Chondrocyte (in vitro differentiated cells): ENCODE measurements at places on chromosomes 13 and 19. TPM values are rescaled to one million over a fixed set of nuclear protein-coding genes. Genes with fewer than 3 reads are reported as not detected.

- no peaks in the 10 kb centered on the region for H3K36me3 ChIP-seq
- peaks cover 10% of the 10 kb centered on the region for H3K4me1 ChIP-seq
- H3K27ac ChIP-seq: no peak overlapping the region
- no peak for DNase-seq
These were observed 584.5 kb upstream of the SGCG start for GRCh38 chr13:22596171-22596863.

Gene C1QTNF9B
- total RNA-seq: not detected in 3 replicates

Gene LRP3
- total RNA-seq: 31.2 to 36.4 TPM (median 33.2 TPM) in 3 replicates

Gene PLPP2
- 0.36 to 4.1 TPM (median 3.0 TPM) in 3 replicates for total RNA-seq

Gene APLP1
- total RNA-seq: 31.7 to 76.4 TPM (median 66.8 TPM) in 3 replicates

GRCh38 chr19:11223200-11223599 lies 16.2 kb upstream of the ANGPTL8 start:
- H3K4me3 ChIP-seq: no peak overlapping the region
- H3K27ac ChIP-seq: no peak overlapping the region
- H3K27me3 ChIP-seq: no peaks in the 10 kb centered on the region
- H3K36me3 ChIP-seq: peaks cover 29% of the 10 kb centered on the region
- no peak for DNase-seq
- no peaks in the 10 kb centered on the region for H3K4me1 ChIP-seq

- no peak overlapping the region for H3K4me3 ChIP-seq
- peaks cover 49% of the 10 kb centered on the region for H3K36me3 ChIP-seq
- H3K27ac ChIP-seq: peak overlapping the region; percentile 27
- no peak for DNase-seq
- H3K4me1 ChIP-seq: peaks cover 13% of the 10 kb centered on the region
These were observed 104.2 kb downstream of the RAB20 start for GRCh38 chr13:110457361-110457760.

GRCh38 chr13:94157705-94158218 lies 321.7 kb downstream of the DCT start:
- H3K27ac ChIP-seq: no peak overlapping the region
- H3K4me1 ChIP-seq: peaks cover 20% of the 10 kb centered on the region
- peaks cover 2% of the 10 kb centered on the region for H3K36me3 ChIP-seq
- DNase-seq: no peak
- no peaks in the 10 kb centered on the region for H3K27me3 ChIP-seq
- H3K4me3 ChIP-seq: no peak overlapping the region

DNA sequence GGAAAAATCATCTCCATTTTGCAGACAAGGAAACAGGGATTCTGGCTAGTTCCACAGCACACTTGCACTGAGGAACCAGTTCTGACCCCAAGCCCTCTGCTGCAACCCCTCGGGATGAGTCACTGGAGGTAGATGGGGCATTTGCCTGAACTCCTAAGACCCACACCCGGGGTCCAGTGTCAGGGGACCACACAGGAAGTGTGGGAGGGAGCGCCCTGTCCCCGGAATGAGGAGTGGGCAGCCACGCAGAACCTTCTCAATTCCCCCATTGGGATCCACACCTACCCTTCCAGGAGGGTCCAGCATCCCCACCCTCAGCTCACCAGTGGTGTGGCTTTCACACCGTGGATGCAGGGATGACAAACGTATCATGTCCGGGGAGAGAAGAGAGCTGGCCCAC lies 62.7 kb downstream of the TSHZ3 start:
- H3K4me3 ChIP-seq: no peak overlapping the region
- H3K4me1 ChIP-seq: peaks cover 16% of the 10 kb centered on the region
- DNase-seq: no peak
- no peak overlapping the region for H3K27ac ChIP-seq
- no peaks in the 10 kb centered on the region for H3K36me3 ChIP-seq
- no peaks in the 10 kb centered on the region for H3K27me3 ChIP-seq

DNA sequence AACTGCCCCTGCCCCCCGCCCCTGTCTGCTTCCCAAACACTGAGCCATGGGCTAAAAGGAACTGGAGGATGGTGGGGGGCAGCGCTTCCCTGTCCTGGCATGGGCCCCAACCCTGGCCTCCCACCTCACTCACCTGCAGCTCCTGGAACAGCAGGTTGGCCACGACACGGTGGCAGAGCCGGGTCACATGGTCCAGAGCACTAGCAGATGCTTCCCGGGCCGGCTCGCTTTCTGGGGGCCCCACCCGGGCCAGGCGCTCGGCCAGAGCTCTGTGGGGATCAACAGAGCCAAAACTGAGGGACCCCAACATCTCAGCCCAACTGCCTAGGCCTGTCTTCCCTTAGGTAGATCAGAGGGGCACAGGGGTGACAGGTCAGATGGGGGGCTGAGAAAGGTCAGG lies 20.6 kb downstream of the EXOC3L2 start:
- no peak overlapping the region for H3K4me3 ChIP-seq
- DNase-seq: no peak
- H3K27me3 ChIP-seq: no peaks in the 10 kb centered on the region
- no peak overlapping the region for H3K27ac ChIP-seq
- H3K4me1 ChIP-seq: no peaks in the 10 kb centered on the region

GRCh38 chr19:47512183-47512947 lies 2.5 kb downstream of the NAPA start:
- H3K27me3 ChIP-seq: no peaks in the 10 kb centered on the region
- H3K27ac ChIP-seq: peak overlapping the region; percentile 99
- no peak for DNase-seq
- peaks cover 1% of the 10 kb centered on the region for H3K36me3 ChIP-seq
- peaks cover 65% of the 10 kb centered on the region for H3K4me1 ChIP-seq
- H3K4me3 ChIP-seq: peak overlapping the region; percentile 98

Gene PSMC4
- total RNA-seq: 75.2 to 94.4 TPM (median 75.4 TPM) in 3 replicates

- peaks cover 9% of the 10 kb centered on the region for H3K36me3 ChIP-seq
- DNase-seq: no peak
- no peaks in the 10 kb centered on the region for H3K27me3 ChIP-seq
- H3K4me3 ChIP-seq: no peak overlapping the region
- no peak overlapping the region for H3K27ac ChIP-seq
- peaks cover 42% of the 10 kb centered on the region for H3K4me1 ChIP-seq
These were observed 2.2 kb downstream of the ABCA7 start for GRCh38 chr19:1041835-1042685.

GRCh38 chr13:93226623-93227279 lies at the start of gene GPC6:
Gene GPC6 (plus strand): TSS chr13:93226807.
- H3K27me3 ChIP-seq: no peaks in the 10 kb centered on the region
- peaks cover 50% of the 10 kb centered on the region for H3K4me1 ChIP-seq
- peak within 1 kb of the TSS; percentile 96 for H3K27ac ChIP-seq
- DNase-seq: no peak
- H3K4me3 ChIP-seq: peak within 1 kb of the TSS; percentile 89

DNA sequence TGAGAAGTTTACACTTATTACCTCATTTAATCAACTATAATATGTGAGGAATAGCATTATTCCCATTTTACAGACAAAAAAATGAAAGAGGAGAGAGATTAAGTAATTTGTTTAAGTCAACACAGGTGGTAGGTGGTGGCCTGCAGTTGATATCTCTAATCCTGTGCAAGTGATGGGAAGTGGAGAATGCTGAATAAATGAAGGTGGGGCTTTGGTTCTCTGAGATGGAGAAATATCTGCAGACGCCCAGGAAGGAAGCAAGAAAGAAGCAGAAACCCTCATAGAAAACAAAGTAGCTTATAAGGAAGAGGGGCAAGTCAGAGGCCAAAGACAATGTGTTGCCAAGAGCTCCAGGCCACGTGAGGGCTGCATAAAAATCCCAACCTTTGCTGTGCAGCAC lies 274.3 kb downstream of the NHLRC3 start:
- no peaks in the 10 kb centered on the region for H3K27me3 ChIP-seq
- no peak for DNase-seq
- H3K36me3 ChIP-seq: no peaks in the 10 kb centered on the region
- H3K4me1 ChIP-seq: peaks cover 69% of the 10 kb centered on the region

Gene SRRM5
- 0.12 to 0.27 TPM in 2 of 3 replicates, not detected in the other for total RNA-seq
